ENCODE measurements at places on chromosomes 1 and 21.

DNA sequence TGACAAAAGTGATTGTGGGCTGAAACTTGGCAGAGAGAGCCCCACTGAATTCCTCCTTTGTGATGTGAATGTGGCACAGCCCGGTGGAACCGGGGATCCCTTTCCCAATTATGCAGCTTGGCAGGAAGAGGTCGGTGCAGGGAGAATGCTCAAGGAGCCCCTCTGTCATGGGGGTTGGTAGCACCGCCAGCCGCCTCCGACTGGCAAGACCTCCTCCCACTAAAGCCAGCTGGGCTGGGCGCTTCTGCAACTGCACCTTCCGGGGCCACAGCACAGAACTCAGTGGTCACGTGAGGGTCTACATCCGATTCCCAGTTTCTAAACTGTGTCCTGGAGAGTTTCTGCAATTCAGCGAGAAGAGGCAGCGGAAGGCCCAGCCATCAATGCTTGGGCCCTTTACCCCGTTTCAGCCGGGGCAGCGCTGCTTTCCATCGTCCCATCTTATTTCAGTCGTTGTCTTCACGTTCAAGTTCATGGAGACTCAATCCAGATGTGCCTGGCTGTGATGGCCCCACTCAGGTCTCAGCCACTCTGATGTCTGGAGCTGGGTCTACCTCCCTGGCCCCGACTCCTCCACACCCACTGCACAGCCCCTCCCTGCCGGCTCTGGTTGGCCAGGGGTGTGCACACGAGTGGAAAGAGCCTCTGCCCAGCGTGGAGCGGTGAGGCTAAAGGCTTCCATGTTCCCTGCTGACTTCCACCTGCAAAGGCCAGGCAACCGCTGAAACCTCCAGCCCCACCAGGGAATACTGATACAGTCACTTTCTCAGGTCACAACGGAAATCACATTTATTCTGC lies 39.8 kb upstream of the FHAD1 start:
- DNase-seq, result no peak

DNA sequence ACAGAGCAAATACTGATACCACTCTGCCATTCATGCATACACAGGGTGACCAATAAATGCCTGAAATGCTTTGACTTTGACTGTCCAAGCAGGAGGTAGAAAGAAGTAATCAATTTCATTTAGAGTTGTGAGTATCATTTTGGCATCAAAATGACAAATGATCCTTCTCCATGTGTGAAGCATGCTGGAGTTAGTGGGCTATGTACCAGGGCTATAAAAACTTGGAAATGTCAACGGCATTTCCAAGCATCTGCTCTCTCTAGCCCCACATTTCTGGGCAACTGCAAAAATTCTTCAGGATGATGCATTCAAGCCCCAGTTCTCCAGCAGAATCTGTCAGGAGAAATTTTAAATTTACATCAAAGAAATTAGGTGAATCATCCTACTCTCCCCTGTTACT lies 208.4 kb upstream of the PTBP2 start:
- DNase-seq, result no peak

- no peak for DNase-seq
Observed at GRCh38 chr21:38869196-38869595, 63.5 kb downstream of the ETS2 start.

- peak; percentile 81 for DNase-seq
Observed at GRCh38 chr1:1630191-1630964, 1.6 kb upstream of the MMP23B start.

DNA sequence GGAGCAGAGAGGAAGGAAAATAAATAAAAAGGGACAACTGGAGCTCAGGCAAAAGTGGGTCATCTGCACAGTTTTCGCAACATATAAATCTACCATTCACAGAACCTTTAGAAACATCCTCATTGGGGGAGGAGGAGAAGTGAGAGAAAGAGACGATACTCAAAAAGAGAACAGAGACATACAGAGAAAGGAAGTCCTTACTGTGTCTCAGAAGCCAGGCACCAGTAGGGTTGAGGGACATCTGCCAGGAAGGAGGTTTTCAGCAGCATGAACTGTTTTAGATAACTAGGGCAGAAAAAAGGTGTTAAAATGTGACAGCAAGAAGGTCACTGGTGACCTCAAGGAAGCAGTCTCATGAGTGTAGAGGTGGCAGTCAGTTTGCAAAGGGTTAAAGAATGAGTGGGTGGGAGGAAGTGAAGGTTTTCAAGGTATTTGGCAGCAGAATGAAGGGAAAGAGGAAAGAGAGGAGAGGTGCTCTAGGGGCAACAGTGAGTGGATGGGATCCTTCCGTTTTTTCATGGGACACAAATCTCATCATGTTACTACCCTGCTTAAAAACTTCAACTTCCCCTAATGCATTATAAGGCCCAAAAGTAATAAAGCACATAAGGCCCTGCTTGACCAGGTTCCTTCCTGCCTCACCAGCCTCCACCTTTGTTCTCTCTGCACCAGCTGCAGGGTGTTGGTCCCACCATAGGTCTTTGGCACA lies 9.5 kb downstream of the JAK1 start:
- no peak for DNase-seq

- no peak for DNase-seq
Observed at GRCh38 chr1:162349635-162350330, 26.9 kb downstream of the SPATA46 start.

DNA sequence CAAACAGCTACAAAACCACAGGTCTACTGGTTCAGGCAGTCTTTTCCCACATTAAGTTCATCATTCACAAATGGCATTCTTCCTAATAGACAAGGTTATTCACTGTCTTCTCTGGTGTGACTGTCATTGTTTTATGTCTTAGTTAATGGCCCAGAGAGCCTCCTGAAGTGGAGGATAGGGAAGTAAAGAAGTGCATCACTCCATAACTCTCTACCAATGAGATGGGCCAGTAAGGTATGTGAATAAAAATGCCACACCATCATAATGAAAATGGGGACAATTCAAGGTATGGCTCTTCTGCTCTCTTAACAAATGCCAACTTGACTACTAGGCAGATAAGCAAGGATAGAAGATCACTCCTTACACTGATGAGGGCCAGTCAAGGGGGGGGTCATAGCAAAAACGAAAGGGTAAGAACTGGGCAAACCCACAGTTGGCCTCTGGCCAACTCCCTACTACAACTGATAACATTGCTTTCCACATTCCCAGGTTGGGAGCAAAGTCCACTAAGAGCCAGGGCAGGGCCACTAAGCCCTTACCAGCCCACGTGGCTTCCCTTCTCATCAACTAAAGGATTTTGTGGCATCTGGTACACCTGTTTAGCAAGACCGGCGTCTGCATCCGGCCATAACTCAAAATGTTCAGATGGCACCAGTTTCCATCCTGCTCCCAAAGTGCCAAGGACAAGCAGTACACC lies 10.0 kb downstream of the PABPC4 start:
- no peak for DNase-seq

- peak; percentile 33 for DNase-seq
Observed at GRCh38 chr1:223223091-223223995, 80.3 kb upstream of the TLR5 start.

- no peak for DNase-seq
Observed at GRCh38 chr21:14712121-14712715, 166.1 kb upstream of the SAMSN1 start.

GRCh38 chr1:202135221-202135721 lies 9.3 kb downstream of the ARL8A start:
- DNase-seq, result peak; percentile 66

DNA sequence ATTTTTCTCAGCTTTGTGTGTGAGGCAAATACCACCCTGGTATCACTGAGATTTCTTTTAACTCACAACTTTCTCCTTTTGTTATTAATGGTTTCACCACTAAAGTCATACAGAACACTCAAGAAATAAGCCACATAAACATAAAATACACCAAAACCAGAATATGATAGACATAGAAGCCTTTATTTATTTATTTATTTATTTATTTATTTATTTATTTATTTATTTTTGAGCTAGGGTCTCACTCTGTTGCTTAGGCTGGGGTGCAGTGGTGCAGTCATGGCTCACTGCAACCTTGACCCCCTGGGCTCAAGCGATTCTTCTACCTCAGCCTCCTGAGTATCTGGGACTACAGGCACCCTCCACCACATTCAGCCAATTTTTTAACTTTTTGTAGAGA lies 12.5 kb downstream of the KRTAP8-1 start:
- DNase-seq, result no peak

DNA sequence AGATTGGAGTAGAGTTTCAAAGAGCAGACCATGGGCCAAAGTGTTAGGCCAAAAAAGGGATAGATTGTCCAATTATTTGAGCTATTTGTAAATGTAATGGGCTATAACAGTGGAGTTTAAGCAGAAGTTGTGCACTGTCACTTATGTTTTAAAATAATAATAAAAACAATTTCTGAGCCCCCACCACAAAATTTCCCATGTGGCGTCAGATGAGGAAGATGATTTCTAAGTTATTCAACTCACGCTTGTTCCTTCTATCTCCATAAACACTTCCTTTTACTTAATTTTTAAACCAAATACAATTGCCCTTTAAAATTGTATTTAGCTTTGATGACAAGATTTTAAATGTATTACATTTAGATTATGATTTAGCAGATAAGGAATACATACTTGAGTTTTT lies 330.0 kb downstream of the PTPRC start:
- no peak for DNase-seq

DNA sequence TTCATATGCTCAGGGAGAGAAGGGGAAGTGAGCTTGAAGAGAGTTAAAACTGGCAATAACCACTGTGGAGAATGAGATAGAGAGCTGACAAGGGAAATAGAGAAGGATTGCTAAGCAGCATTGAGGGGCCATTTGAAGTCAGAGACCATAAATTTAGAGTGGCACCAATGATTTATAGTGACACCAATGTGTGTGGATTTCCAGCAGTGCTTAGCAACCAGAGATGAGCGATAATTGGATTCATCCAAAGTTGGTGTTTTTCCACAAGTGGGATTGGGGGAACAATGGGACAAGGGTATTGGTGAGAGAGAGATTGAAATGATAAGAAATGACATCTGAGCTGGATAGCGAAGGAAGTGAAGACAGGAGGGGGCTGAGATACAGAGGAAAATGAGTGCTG lies 114.1 kb downstream of the C1orf94 start:
- no peak for DNase-seq

DNA sequence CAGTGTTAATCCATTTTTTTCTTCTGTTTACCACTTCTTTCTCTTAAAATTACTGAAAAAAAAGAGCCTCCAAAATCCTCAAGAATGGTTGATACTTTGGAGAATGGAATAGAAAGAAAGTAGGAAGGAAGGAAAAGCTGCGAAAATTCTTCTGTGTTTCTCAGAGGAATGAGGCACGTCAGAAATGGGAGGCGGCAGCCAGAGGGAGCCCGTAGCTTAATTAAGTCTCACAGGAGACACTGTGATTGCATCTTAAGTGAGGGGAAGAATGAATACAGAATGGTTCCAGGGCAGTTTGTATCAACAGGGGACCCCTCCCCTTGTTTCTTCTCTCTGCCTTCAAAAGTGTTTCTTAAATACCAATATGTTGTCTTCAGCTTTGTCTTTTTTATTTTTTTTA lies 1099.5 kb downstream of the PLA2G4A start:
- DNase-seq, result no peak

DNA sequence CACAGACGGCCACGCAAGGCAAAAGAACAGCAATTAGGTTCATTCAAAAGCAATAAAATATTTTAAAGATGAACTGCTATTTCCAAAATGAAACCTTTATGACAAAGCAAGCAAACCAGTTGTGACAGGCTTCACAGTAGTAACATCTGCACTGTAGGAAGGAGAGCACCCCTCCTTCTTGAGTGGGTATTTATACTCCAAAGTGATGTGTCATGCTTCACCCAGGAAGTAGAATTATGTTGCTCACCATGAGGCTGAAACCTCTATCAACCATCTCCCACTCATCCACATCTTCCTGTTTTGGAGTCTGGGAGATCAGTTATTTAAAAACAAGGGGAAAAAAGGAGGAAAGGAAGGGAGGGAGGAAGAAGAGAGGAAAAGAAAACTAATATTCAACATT lies 885 bp downstream of the OR2T10 start:
- DNase-seq, result no peak

- no peak for DNase-seq
Observed at GRCh38 chr21:41373253-41373652, 11.4 kb downstream of the MX2 start.

GRCh38 chr1:119617751-119618691 lies 30.0 kb downstream of the ZNF697 start:
- DNase-seq, result no peak

- no peak for DNase-seq
Observed at GRCh38 chr1:57195436-57195941, 228.4 kb downstream of the DAB1 start.

- no peak for DNase-seq
Observed at GRCh38 chr1:29969576-29969975, 733.3 kb downstream of the PTPRU start.

GRCh38 chr1:168373869-168374268 lies 93.2 kb downstream of the TBX19 start:
- no peak for DNase-seq

GRCh38 chr1:23922321-23922943 lies 9.3 kb upstream of the CNR2 start:
- DNase-seq, result no peak

GRCh38 chr1:30317921-30318320 lies 405.5 kb downstream of the MATN1 start:
- DNase-seq, result peak; percentile 38

DNA sequence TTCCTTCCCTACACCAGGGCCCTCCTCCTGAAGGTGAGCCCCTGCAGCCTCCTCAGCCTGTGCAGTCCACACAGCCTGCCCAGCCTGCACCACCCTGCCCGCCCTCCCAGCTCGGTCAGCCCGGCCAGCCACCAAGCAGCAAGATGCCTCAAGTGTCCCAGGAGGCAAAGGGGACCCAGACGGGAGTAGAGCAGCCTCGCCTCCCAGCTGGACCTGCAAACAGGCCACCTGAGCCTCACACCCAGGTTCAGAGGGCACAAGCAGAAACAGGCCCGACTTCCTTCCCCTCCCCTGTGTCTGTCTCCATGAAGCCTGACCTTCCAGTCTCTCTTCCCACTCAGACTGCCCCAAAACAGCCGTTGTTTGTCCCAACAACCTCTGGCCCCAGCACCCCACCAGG lies 38.8 kb downstream of the ZBTB17 start:
- no peak for DNase-seq

DNA sequence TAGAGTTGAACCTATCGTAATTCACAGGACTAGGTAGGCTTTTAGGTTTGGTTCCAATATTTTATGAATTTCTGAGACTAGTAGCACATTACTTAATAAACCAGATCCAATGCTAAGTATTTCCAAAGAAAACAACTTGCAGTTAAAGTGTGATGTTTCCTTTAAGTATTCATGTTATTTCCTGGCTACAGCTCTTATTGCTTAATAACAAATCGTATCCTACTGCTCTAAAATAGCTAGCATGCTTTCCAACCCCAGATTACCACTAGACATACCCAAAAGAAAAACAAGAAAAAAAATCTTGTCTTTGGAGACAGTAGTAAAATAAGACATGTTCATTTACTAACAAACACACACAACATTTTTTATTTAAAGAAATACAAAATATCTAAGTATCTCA lies 898 bp downstream of the KRTAP27-1 start:
- DNase-seq, result no peak
